ENCODE measurements at places on chromosomes 12 and 14.

DNA sequence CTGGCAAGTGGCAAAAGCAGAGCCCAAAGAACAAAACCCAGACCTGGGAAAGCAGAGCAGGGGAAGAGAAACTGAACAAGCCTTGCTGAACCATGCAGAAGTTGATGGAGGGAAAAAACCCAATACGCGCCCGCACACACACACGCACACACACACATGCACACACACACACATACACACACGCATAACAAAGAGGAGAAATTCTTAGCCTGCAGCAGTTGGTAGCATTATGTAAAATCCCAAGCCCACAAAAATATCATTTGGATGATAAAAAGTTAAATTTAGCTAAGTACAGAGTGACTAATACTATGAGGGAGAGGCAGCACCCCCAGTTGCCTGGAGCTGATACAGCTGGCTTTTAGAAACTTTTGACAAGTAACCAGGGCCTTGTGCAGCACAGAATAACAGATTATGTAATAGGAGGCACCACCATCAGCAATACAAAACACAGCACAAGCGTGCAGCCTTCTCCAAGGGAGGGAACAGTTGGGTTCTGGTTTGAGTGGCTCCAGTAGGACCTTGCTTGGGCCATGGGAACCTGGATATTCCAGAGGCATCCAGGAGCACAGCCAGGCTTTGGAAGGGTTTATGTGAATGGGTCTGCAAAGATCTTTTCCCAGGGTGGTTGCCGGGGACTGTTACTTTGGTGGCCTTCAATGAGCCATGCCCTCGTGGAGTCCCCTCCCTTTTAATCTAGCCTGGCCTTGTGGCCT, 35.3 kb downstream of the PITPNM2 start:
- peak; percentile 88 for DNase-seq

DNA sequence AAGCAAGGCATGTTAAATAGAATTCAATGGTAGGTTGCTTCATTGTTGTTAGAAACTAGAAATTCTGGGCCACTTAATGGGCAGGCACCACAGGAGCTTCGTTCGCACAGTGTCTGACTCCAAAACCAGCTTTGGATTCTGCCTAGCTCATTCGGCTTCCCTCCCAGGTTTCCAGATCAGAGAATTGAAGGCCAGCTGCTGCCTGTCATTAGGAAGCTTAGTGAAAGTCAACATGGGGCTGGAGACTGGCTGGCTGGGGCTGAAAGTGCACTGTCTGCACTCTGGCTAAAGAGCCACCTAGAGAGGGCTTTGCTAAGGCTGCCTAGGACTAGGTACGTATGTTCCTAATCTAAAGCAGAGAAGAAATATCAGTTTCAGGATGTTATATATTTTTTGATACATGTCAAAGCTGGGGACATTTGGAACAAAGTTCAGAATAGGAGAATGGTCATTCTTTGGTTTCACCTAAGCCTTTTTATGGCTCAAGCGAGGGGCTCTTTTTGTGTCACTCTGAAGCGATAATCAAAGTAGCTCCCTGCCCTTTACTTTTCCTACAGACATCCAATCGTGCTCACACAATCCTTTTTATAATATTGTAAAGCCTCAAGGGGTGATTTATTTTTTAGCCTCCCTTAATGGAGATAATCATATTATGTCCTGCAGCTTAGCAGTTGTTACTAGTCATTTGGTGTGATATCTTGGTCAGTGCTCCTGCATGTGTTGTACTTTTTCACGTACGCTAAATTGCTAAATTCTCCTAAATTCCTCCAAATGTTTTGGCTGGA, 238.5 kb upstream of the NAV3 start:
- DNase-seq = no peak

DNA sequence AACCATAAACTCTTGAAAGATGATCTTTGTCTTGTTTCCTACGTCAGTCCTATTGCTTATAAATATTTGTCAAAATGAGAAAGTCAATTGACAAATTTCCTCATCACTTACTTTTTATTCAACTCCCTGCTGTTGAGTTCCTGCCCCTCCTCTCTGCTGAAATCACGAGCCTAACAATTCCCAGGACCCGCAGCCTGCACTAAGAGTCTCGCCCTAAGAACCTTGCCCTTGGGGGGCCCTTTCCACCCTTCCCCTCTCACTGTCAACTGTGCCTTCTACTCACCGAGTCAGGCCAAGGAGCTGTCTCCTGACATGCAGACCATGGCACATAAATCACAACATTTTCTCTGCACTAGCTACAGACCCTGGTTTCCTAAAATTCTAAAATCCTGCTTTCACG, 99.0 kb downstream of the STAB2 start:
- no peak for DNase-seq

GRCh38 chr14:38716926-38717325, 386.1 kb downstream of the SEC23A start:
- DNase-seq = no peak

GRCh38 chr12:109687250-109687649, 26.4 kb upstream of the FAM222A start:
- DNase-seq = no peak

DNA sequence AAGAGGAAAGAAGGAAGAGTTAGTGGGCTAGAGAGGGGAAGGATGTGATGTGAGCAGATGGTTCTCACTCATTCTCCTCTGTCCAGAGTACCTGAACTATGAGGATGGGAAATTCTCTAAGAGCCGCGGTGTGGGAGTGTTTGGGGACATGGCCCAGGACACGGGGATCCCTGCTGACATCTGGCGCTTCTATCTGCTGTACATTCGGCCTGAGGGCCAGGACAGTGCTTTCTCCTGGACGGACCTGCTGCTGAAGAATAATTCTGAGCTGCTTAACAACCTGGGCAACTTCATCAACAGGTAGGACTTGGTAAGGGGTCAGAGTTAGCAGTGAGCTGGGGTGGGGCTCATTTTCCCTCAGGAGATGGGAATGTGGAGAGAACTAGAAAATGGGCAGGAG, 7.6 kb downstream of the DDIT3 start:
- DNase-seq = no peak

- DNase-seq = no peak
Observed at GRCh38 chr14:31387091-31387490, 33.3 kb downstream of the HEATR5A start.

DNA sequence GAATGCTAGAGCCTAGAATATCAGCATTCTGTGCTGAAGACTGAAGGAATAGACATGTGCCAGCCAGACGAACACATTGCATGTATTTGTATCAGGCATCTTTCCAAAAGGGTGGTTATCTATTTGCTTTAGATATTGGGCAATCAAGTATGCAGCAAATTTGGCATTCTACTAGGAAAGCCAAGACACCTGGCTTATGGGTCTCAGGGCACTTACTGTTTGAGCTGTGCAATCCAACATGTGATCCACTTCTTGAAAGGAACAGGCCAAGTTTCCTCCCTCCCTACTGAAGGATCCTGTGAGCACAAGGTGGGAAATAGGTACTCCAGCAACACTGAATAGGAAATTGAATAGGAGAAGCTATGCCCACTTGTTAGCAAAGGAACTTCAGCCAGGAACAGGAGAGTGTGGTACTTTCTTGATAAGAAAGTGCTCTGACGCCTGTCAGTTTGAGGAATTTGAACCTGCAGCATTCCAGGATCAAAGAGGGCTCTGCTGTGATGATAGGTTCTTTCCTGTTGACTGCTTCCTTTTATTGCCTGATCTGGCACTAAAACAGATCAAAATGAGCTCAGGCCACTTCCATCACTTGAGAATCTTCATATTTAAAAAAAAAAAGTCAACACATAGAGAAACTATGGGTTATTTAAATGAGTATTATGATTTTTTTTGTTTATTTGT, 20.6 kb downstream of the OR6S1 start:
- DNase-seq = no peak

DNA sequence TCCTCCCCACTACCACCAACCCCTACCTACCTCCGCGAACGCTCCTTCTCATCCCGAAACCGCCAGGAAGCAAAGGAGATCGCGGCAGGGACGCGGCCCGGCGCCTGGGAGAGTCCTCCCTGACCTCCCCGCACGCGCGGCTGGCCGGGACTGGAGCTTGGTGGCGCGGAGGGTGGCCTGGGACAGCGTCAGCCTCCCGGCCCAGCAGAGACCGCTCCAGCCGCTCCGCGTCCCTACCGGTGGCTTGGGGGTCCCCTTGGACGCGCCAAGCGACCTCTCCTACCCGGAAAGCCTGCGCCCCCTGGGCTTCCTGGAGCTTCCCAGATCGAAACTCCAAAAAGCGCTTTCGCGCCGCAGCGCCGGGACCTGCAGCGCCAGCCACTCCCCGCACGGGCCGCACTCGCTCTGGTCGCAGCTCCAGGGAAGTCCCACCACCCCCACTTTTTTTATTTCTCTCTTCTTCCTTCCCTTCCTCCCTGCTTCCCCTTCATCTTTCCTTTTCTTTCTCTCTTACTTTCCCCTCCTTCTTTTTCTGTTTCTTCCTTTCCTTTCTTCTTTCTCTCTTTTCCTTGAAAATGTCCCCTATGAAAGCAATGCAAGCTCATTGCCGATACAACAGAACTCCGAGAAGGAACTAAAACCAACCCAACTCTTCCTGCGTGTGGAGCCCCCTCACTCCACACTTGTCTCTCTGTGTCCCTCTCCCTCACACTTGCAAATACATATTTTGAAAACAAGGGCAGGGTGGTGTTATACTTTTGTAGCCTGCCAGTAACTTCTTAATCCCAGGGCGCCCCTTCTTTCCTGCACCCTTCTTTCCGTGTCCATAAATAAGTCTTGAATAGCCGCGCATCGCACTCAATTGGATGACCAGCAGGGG, 3.8 kb downstream of the DIO3 start:
- DNase-seq = no peak

DNA sequence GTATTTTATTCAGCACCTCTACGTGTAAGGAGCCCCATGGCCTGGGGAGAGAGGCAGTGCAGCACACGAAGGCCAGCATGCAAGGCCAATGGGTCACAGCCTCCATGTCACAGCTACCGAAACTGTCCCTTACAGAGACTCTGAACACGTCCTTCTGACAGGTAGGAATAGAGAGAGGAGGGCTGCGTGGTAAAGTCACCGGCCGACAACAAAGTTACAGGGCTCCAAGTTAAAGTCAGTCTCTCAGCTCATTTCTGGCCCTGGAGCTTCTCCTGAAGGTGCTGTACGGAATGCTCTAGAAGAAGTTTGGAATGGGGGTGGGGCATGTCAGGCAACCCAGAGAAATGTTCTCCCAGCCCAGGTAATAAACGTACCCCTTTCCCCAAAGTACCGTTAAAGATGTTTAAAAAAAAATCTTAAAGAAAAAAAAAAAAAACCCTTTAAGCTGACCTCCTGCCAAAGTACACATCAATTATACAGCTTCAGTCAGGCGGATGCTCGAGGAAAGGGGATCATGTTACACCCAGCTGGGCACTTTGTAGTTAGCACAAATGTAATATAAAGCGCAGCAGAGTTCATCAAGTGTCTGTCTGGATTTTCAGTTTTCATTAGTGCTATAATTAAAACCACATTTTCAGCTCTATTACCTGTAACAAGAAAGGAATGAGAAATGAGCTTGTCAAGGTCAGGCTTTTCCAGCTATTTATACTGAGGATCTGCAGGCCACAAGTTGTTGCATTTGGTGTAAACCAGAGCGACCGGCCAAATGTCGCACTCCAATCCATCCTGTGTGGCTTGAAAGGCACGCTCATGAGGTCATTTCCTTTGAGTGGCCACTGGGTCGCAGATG, 53.3 kb upstream of the CDKN3 start:
- DNase-seq = peak; percentile 73

DNA sequence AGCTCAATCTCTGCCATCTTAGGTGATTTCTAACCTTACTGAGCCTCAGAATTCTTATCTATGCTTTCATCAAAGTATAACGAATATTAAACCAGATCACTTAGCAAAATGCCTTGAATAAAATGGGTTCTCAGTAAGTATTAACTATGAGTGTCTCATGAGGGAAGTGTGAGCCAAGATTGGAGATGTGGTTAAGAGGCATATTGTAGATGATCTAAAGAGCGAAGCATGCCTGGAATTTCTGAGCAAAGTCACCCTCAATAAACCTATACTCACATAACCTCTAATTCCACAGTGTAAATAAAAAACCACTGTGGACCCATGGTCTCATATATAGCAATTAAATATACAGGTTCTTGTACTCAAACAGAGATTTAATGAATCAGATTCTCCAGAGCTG, 193.1 kb upstream of the FSCB start:
- DNase-seq = peak; percentile 34

- DNase-seq = no peak
Observed at GRCh38 chr12:105937009-105937408, 201.7 kb downstream of the NUAK1 start.

GRCh38 chr12:68932128-68932960, 627 bp downstream of the CPM start:
- DNase-seq = peak; percentile 15
